ENCODE measurements at places on chromosomes 12 and 14.

GRCh38 chr12:110733900-110734299 is 8.8 kb downstream of the PPP1CC start:
- no peak for DNase-seq

DNA sequence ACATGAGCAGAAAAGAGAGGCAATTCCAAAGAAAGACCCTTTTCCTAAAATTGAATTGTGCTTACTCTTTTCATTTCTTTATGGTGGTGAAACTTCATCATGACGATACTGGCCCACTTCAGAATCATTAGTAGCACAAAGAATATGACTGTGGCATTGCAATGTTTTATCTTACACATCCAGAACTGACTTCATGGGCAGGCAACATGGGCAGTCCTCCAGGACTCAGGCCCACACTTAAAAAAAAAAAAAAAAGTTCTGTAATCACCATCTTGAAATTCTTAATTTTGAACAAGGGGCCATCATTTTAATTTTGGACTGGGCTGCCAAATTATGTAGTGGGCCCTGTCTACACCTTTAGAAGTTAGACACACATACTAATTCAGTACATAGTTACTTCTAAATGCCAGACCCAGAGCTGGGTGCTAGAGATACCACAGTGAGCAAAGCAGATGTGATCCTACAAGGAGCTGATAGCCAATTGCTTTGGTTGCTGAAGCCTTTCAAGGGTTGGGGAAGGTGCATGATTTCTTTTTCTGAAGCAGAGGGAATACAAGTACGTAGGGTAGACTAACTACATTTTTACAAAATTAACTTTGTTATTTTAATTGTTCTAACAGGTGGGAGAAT is 35.2 kb downstream of the HELB start:
- DNase-seq = no peak

- DNase-seq = no peak
These were observed 156.3 kb upstream of the PDE3A start for GRCh38 chr12:20211981-20212421.

DNA sequence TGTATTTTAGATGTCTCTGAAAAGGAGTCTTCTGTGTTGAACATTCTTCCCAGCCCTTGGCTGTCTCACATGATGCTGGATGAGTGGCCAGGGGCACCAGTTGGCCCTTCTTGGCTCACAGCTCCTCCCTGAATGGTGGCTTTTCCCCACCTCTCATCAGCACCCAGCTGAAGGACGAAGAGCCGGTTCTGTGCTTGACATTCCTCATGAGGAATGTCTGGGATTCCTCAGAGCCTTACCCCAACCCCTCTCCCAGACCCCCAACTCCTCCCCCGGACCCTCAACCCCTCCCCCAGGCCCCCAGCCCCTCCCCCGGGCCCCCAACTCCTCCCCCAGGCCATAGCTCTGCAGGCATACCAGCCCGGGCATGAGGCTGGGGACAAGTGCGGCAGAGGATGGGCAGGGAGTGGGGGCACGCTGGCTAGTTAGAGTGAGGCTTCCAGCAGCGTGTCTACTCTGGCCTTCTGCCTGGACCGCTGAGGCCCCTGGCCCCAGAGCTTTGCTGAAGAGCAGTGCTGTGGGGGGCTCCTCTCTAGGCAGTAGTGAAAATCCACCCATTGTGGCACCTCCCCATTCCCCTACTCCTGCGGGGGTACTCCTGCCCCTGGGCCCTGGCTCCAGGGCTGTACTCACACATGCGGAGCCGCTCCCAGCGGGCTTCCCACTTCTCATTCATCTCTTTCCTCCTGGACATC is 64.3 kb downstream of the PLEKHG3 start:
- no peak for DNase-seq

DNA sequence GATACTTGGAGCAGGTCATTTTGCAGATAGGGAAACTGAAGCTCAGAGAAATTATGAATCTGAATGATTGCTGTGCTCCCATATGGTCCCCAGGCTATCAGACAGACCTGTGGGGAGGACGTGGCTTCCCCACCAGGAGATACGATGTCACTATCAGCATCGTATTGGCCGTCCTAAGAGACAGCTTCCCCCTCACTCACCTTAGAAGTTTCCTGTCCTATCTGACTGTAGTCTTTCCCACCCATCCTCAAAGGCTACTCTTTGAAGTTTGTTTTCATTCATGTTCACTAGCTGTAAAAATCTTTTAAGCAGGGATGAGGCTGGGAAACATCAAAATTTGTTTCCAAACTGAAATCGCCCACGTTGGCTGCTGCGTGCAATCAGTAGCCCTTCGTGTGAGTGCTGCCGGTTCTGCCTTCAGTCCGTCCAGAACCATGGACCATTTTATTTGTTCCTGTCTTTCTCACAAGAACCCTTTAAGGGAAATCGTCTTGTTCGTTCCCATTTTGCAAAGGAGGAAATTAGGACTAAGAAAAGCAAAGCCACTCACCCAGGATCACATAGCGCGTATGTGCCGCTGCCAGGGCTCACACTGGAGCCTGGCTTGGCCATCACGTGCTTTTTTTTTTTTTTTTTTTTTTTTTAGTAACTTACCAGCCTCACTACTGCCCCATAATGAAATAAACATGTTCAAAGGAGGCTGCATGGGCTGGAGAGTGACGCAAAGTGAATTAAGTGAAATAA is 1.0 kb upstream of the KDM2B start:
- no peak for DNase-seq

GRCh38 chr14:94171208-94171607 is 2.9 kb upstream of the PPP4R4 start:
- no peak for DNase-seq

GRCh38 chr14:50230701-50231474 is 490 bp downstream of the SOS2 start:
- no peak for DNase-seq

- no peak for DNase-seq
These were observed 1025.9 kb upstream of the NOVA1 start for GRCh38 chr14:27623782-27624181.

GRCh38 chr14:69046476-69046860 is 67.4 kb upstream of the ACTN1 start:
- DNase-seq = no peak

DNA sequence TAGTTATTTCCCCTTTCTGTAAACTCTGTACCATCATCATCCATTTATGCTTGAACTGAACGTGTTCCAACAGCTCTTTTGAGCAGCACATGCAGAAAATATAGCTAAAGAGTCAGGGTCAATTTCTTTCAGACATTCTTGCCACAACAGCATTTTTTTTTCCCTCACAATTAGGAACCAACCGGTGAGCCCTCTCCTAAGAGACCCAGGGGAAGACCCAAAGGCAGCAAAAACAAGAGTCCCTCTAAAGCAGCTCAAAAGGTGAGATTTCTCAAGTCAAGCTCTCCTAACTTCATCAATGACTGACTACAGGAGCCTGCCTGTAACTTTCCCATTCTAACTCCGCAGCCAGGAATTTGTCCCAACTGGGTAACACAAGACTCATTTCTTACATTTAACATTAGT is 3.5 kb downstream of the HMGA2 start:
- no peak for DNase-seq

DNA sequence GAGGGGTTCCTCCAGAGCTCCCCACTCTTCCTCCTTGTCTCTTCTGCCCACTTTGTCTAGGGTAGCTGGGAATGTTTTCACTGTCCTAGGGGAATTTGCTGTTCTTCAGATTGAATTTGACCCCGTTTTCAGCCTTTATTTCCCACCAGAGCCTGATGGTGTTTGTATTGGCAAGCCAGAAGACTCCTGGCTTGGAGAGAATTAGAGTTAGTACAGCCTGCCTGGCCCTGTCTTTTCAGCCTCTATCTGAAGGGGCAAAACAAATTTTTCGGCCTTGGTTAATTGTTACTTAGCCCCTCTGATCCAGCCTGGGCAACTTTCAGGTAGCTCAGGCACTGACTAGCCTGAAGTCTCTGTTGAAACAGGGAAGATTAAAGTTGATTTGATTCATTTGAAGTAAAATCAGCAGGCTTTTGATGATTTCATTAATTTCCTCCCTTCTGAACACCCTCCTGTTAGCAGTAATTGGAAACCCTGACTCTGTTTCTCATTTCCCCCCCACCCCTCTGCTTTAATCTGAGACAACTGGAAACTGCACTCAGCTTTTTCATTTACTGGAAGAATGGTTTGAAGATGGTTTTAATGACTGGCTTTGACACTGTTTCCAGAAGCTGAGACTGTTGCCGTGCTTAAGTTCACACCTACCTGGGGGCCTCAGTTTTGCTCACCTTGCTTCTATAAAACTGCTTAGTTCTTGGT is 63.3 kb downstream of the SUSD6 start:
- no peak for DNase-seq

DNA sequence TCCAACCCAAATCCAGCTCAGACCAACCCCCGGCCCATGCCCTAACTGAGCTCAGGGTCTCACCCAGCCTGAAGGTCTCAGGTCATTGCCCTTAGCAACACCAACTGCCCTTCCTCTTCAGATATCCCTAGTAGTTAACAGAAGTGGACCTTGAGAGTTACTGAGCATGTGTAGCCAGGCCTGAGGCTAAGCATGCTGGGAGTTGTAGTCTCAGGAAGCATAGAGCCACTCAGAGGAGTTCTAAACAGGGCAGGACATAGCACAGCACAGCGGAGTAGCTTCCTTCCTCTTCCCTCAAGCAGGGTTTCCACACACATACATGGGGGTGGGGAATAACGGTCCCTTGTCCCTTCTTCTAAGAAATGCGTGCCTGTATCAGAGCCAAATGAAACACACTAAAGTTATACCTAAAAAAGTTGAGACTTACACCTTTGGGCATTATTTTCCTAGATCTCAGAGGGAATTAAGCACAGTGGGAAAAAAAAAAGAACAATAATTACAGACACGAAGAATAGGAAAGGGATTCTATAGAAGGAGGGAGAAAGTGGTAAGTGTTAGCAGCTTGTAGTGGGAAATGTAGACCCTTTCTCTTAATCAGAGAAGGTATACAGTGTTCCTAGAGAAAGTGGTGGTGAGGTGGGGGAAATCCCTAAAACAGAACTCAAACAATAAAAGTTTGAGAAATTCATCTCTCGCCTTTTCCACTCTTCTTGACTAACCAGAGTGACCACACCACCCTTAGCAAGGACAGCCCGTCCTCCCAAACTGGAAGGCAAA is 4.4 kb downstream of the KMT2D start:
- DNase-seq = no peak

- no peak for DNase-seq
These were observed 4.1 kb downstream of the NINJ2 start for GRCh38 chr12:659090-659683.

DNA sequence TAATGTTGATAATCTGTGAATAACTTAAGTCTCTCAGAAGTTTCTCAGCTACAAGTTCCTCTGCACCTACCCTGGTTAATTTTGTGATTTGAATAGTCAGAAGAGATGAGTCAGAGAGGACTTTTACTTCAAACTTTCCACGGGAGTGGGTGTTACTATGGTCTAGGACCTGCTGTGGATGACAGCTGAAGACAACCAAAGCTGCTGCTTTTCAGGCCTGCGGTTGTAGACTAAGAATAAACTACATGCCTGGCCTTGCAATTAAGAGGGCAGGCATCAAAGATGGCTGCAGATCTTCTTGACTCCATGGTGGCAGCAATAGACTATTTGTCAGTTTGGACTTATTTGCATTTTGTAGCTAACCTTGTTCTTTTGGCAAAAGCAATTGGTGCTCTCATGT is 227.1 kb upstream of the KRR1 start:
- peak; percentile 2 for DNase-seq

- no peak for DNase-seq
These were observed 6.3 kb downstream of the ZNF839 start for GRCh38 chr14:102325791-102326345.

GRCh38 chr14:57712102-57712501 is 153.8 kb downstream of the SLC35F4 start:
- no peak for DNase-seq

DNA sequence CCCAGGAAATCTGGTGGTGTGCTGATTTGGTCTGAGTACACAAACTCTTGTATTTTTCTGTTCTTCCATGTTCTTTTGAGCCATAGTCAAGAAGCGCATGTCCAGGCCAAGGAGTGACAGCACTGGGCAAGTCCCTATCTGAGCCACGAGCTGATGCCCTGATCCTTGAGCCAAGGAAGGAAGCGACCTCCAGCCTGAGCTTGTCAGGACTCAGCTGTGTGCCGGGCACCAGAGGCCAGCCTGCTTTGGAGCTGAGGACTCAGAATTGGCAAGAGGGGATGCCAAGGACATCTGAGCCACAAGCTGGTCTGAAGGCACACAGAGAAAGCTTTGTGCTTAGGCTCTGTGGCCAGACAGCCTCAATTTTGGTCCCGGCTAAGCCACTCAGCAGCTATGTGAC is 52.6 kb downstream of the GALNT16 start:
- DNase-seq = no peak

- DNase-seq = no peak
These were observed 29.9 kb downstream of the GPHB5 start for GRCh38 chr14:63288853-63289252.

GRCh38 chr14:49418789-49419188 is 167.4 kb downstream of the RPS29 start:
- DNase-seq = no peak

GRCh38 chr12:18589316-18589715 is 148.5 kb downstream of the PLCZ1 start:
- DNase-seq = no peak

Measured in stimulated activated CD8-positive, alpha-beta memory T cell treated with anti-CD3 and anti-CD28 coated beads, Interleukin-7, amount 100 ng/mL, for 24 hours (primary cell).